ENCODE measurements at places on chromosomes 12 and 14.

DNA sequence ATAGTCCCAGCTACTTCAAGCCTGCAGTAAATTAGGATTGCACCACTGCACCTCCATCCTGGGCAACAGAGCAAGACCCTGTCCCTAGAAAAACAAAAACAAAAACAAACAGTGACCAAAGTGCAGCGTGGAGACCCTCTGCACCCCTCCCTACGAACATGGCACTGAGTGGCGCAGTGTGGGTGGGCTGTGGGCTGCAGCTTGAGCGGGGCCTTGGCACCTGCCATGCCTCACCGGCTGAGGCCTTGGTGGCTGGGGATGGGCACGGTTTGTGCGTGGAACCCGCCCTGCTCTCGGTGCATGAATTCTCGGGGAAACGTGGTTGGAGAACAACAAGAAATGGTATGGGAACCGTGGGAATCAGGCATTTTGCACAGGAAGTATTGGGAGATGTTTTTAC lies 60.8 kb downstream of the TNFAIP2 start:
- DNase-seq = no peak

GRCh38 chr12:24054416-24054815 lies 104.9 kb upstream of the SOX5 start:
- no peak for DNase-seq

DNA sequence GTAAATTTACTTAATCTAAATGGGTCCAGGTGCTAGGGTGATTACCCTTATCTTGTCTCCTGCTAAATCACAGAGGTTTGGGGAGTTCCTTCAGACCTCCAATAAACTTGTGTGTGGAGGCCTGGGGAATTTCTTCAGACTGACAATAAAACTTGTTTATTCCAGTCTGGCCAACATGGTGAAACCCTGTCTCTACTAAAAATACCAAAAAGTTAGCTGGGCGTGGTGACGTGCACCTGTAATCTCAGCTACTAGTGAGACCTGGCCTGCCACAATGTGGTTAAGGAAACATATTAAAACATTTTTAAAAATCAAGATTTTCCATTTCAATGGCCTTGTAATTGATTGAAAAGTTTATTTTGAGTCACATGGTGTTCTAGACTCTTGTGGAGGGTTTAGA lies 126.9 kb upstream of the FGD4 start:
- no peak for DNase-seq

GRCh38 chr12:106790020-106790419 lies 15.5 kb downstream of the RIC8B start:
- no peak for DNase-seq

DNA sequence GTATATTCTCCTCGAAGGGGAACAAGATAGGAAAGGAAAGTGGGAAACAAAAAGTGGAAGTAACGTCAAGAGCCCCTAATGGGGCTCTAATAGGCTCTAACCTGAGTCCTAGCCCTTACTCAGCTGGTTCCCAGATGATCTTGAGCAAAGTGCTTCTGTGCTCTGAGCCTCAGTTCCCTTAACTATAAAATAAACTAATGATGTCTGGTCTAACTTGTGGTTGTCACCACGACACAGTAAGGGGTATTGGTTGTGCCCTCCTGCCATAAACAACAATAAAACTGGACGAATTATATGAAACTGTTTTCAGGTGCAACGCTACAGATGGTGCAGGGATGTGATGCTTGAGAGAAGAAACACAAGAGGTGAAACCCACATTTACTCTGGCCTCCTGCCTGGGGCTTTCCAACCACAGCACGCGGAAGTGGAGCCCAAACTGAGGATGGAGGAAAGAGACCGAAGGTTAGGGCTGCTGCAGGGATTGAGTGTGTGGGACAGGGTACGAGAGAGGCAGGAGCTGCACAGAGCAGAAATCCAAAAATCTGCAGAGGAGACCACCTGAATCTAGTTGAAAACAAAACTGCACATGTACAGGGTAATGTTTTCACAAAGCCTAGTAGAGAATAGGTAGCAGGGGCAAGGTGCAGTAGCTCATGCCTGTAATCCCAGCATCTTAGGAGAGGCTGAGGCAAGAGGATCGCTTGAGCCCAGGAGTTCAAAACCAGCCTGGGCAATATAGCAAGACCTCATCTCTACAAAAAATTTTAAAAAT lies 45.6 kb upstream of the BCL2L14 start:
- DNase-seq = no peak

GRCh38 chr12:69343357-69343756 lies 4.8 kb upstream of the LYZ start:
- DNase-seq = no peak

DNA sequence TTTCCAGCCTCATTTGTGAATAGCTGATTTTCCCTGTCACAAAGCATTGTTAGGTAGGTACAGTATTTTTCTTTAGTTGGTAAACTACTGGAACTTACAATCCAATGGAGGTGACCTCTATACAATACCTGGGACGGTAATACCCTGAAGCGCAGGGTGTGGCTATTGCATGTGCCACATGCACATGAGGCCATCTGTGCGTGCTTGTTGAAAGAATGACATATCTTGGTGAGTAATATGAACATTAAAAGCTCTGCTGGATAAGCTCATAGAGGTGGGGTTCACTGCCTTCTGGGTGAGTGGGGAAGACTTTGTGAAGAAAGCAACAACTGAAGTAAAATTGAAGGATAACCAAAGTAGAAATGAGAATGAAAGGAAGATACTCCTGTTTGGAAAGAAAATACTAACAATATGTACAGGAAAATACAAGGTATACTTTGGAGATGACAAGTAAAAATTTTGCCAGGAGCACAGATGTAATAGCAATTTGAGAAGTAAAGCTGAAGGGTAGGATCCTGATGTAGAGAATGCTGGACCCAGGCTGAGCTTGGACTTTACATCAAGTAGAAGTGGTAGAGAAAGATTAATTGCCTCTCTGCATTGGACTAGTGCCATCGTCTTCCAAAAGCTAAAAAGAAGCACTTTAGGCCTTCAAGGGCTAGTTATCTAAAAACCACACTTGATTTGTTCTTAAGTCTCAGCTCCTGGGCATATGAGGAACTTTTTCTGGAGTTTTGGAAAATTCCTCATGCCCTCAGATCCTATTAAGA lies 97.1 kb downstream of the SLC38A6 start:
- DNase-seq = no peak

DNA sequence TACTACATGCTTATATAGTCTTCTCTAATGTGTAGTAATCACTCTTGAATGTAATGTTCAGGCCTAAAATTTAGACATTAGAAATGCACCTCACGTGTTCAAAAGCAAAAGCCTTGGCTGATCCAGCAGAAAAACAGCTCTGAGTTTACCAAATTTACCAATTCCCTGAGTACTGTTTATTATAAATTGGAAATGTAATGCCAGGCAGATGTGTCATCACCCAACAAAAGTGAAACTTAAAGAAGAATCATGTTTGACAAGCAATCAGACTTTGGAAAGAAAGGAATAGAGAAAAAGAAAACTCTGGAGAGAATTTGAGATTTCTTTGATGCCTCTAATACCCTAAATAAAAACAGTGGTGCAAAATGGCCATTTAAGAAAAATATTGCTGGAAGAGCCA lies 26.5 kb upstream of the STRAP start:
- DNase-seq = no peak

- DNase-seq = no peak
Observed at GRCh38 chr12:89836026-89836425, 127.4 kb upstream of the ATP2B1 start.

DNA sequence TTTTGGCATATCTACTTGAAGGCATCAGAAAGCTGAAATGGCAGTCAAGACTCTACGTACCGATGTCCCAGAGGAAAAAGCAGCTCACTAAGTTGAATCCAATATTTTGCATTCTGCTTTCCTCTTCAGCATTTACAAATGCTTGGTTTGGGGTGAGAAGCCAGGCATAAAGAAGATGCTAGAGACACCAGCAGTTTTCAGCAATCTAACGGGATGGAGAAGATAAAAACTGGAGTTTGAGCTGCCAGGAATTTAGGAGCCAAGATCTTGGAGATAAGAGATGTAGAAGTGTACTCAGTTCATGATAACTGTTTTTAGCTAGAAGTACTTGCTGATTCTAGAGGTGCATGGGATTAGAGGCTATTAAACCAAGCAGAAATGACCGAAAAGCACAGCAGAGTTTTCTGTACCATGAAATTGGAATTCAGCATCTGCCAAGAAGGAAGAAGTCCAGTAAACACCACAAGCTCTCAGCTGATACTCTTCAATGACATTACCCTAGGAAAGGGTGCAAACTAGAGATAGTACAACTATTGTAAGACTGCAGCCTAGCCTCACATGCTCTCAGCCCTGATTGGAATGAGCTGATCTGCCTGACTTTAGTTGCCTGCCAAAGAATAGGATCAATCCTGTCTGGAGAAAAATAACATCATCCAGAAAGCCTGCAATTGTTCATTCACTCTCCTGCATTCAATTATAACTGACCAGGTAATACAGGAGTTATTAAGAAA lies 7.4 kb upstream of the ALDH1L2 start:
- no peak for DNase-seq

DNA sequence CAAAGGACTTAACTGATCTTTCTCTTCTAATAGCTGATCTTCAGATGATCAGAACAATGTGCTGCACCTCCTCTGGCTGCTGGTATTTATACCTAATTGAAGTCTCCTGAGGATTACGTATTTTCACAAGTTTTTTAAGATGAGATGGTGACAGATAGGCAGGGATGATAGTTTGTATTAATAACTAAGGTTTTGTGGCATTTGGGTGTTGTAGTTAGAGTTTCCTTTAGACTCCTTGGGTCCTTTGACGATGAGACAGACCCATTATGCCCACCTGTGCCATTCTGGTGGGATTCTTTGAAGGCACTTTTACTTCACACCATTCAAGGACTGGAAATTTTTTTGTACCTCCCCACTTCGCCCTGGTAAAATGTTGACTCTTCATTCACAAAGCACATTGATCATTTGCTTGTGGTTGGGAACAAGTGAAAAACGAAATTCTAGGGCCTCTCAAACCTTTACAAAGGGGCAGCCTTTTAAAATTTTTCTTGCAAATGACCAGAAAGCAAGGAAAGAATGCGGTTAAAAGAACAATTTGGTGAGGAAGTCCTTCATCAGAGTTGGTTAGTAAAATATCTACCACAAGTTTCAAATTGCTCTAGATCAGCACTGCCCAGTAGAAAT lies at the start of gene IFNG:
TSS of gene IFNG (minus strand) at position 60 of the 624 bp plus-strand sequence. CDS start 125 bp downstream, outside the sequence.
- no peak for DNase-seq

- DNase-seq = no peak
Observed at GRCh38 chr14:72715850-72716228, 178.1 kb downstream of the DPF3 start.

DNA sequence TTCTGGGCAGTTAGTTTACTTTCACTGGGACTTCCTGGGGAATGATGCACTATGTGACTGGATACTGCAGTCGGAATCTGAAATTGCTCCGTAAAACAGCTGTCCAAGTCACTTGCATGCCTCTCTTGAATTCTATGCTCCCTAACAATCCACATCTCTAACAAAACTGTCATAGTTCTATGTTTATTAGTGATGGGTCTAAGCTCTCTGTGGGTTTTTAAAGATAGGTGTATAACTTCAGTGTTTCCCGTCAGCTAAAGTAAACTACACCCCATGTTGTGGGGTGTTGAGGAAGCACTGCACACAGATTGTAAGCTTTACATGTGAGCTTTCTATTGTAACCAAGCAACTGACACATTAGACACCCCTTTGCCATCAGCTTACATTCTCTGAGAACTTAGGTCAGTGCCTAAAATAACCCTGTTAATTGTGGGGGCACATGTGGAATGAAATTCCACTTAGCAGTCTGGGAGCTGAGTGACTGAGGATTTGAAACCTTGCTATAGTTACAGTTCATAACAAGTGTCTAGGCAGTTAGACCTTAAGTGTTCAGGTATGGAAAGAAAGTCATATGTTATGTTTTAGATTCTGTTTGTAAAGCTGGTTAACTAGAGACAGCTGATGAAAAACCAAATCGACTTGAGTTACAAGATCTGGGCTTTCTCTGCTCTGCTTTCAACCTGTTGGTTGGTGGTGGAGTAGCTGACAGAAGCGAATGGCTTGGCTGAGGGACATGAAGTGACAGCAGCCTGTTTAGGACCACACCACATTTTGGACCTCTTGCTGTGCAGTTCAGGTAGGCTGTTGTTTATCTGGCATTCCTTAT lies 165.7 kb downstream of the AKAP6 start:
- no peak for DNase-seq

GRCh38 chr14:35355981-35356841 lies 48.3 kb downstream of the NFKBIA start:
- DNase-seq = no peak

DNA sequence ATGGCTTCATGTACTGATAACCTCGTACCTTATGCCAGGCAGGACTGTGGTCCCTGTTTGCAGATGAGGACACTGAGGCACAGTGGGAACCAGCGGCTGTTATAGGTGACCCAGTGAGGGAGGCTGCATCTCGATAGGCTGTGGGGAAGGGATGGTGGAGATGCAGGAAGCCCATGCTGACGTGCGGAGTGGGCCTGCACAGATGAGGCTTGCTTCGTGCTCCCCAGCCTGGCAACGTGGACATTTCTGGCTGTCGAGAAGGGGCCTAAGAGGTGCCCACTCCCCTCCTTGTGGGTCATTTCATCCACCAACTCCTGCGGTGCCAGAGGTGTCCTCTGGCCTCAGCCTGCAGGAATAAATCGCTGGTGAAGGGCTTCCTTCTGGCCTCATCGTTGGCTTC lies 107.4 kb downstream of the SLC25A47 start:
- no peak for DNase-seq

DNA sequence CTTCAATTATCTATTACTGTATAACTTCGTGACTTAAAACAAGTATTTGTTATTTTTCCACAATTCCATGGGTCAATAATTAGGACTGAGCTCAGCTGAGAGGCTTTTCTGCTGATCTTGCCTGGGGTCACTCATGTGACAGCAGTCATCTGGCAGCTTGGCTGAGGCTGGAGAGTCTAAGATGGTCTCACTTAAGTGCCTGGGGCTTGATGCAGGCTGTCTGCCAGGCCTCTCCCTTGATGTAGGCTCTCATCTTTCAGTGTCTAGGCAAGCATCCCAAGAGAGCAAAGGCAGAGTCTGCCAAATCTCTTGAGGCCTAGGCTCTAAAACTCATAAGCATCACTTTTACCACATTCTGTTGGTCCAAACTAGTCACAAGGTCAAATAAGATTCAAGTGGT lies 93.2 kb downstream of the NKX2-1 start:
- no peak for DNase-seq

DNA sequence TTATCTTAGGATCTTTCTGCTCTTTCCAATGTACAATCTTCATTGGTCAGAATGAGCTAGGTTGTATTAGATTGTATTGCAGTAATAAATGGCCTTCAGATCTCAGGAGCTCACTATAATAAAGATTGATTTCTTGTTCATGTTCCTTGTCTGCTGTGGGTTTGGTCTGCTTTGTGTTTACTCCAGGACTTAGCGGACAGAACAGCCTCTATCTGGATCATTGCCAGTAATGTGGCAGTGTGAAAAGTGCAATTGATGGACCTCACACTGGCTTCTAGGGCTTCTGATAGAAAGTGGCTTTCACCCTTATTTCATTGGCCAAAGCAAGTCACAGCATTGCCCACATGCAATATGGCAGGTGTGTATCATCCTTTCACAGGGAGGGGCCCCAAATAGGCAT lies 81.2 kb downstream of the BTG1 start:
- DNase-seq = no peak

- DNase-seq = no peak
Observed at GRCh38 chr12:12524128-12524527, 38.5 kb downstream of the DUSP16 start.

All from effector CD4-positive, alpha-beta T cell (primary cell).